ENCODE measurements at places on chromosomes 2 and 18. TPM values are rescaled to one million over a fixed set of nuclear protein-coding genes. Genes with fewer than 3 reads are reported as not detected.

Gene CHRNG
- total RNA-seq = not detected

Gene RNU2-63P
- not detected for total RNA-seq

Gene TMEM237
- 58.8 TPM for total RNA-seq

DNA sequence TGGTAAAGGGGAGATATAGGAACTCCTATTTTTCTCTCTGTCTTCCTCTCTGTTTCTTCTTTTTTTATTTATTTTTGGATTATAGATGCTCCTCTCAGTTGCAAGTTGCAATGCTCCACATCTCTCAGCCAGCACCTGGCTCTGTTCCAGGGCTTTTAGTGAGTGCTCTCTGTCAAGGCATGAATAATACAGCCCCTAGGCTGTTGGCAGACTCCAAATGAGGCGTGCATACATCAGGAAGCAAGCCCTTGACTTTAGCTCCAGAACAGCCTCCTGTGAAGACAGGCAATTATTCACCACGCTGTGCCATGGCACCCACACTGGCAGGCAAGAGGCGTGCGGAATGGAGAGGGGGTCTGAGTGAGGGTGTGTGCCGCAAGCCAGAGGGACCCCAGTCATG is 228.1 kb upstream of the PXDN start:
- DNase-seq = peak; percentile 83

- DNase-seq = peak; percentile 98
Observed at GRCh38 chr2:237432484-237433092, 18.6 kb upstream of the COL6A3 start.

DNA sequence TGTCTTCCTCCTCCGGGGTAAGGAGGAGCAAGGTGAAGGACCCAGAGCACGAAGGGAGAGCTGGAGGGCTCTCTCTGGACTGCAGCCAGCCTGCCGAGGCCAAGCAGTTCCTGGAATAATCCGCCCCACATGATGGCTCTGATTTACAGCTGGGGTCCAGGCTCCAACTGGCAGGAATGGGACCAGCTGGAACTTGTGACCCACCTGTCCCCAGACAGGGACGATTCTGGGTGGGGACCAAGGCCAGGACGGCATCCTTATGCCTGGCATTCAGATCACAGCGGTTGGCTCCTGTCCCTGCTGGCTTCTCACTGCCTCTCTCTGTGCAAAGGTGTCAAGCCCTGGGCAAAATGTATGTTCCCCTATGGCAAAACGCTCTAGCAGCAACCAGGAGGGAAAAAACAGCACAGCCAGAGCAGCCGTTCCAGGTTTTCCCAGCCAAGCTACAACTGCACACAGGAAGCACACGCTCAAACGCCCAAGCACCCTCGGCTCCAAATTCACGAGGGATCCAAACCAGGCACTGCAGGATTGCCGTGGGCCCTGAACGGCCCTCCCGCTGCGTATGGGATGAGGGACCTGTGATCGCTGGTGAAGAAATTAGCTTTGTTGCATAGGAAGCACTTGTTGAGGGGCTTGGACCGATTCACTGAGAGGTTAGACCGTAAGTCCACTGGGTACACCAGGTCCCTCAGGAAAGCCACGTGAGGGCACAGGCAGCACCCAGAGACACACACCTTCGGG is 35.8 kb downstream of the FAM178B start:
- no peak for DNase-seq

DNA sequence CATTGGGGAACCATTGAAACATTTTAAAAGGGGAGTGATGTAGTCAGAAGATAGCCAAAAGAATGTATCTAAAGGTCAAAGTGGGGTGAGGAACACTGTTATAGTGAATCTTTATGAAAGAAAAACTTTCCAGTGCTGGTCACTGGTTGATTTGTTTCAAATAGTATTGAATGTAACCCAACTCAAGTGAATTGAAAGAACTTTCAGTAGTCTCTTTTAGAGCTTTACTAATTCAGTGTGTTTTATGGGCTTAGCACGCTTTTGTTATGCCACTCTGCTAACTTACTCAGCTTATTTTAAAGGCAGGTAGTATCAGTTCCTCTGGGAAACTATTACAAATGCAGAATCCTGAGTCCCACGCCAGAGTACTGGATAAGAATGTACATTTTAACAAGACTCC is 57.3 kb downstream of the GTF2A1L start:
- no peak for DNase-seq

Data from M059J (cell line).